ENCODE measurements at places on chromosomes 11 and 22. TPM values are rescaled to one million over a fixed set of nuclear protein-coding genes. Genes with fewer than 3 reads are reported as not detected.
A peak's percentile ranks its signal among the peaks of the same experiment; 100 is the strongest.

GRCh38 chr11:71563406-71563805 lies 2.0 kb upstream of the KRTAP5-10 start:
- DNase-seq: peak; percentile 51

CALCB gene
- 0.22 TPM for total RNA-seq

DNA sequence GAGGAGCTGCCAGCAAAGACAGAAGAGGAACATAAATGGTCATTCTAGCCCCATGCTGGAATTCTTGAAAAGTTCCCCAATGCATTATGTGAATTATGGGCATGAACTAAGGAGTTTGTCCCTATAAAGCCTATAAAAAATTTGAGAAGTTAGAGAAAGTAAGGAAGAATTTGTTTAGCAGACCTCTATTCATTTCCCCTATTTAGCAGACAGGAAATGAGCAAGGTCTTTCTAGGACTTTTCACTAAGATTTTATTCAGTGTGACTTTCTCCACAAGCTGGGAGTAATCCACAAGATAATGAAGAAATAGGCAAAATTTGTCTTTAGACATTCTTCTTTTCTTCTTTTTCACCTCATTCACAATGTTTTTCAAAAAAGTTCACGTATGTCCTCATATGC lies 20.0 kb downstream of the PRRG4 start:
- no peak for DNase-seq

DNA sequence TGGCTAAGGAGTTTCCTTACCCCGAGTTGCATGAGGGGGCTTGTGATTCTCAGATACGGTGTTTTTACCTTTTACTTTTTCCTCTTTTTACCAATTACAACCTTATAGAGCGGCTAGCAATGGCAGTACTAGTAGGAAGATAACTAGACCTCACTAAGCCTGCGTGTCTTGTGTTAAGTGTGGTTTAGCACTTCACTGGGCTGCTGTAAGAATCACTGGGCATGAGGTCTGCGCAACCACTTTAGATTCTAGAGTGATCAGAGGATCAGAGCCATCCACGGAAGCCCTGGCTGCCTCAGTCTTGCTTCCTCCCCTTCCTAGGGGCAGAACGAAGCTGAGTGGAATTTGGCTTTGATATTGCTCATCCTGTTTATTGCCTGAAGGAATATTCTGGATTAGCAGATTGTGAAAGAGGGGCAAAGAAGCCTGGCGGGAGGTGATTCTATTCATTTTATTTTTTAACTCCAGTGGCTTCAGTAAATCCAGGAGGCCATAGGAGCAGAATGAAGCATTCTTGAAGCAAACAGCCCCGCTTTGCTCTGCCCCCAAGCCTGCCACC lies 88.5 kb downstream of the GRAMD1B start:
- DNase-seq: no peak

DNA sequence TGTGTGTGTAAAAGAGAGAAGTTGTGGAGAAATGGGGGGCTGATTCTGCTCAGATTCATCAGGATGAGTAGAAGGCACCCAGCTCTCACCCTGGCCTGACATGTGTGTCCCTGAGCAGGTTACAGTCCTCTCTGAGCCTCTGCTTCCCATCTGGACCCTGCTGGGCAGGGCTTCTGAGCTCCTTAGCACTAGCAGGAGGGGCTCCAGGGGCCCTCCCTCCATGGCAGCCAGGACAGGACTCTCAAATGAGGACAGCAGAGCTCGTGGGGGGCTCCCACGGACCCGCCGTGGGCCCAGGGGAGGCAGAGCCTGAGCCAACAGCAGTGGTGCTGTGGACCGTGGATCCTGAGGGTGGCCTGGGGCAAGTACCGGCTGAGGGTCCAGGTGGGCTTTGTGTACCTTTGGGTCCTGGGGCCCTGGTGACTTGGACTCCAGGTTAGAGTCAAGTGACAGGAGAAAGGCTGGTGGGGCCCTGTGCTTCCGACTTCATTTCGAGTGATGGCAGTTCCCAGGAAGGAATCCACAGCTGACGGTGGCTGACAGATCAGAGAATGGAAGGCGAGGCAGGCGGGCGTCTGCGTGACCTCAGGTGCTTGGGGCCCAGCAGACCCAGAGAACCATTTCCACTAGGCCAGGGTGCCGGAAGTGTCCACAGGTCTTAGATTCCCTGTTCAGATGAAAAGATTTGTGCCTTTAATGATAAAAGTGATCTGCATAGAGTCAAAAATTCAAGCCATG lies 21.9 kb downstream of the NEAT1 start:
- DNase-seq: no peak

DNA sequence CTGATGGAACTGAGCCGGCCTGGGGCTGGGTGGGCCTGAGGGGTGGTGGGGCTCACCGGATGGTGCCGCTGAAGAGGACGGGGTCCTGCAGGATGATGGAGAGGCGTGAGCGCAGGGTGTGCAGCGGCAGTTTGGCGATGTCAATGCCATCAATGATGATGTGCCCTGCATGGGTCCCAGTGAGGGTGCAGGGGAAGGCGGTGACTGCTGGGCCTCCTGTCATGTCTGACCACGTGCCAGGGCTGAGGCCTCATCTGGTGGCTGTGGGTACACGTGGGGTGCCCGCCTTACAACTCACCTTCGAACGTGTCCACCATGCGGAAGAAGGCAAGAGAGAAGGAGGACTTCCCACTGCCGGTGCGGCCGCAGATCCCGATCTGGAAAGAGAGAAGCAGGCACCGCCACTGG lies 7.1 kb upstream of the KCNJ11 start:
- no peak for DNase-seq

GRCh38 chr11:82858556-82859091 lies 41.6 kb downstream of the PRCP start:
- no peak for DNase-seq

DNA sequence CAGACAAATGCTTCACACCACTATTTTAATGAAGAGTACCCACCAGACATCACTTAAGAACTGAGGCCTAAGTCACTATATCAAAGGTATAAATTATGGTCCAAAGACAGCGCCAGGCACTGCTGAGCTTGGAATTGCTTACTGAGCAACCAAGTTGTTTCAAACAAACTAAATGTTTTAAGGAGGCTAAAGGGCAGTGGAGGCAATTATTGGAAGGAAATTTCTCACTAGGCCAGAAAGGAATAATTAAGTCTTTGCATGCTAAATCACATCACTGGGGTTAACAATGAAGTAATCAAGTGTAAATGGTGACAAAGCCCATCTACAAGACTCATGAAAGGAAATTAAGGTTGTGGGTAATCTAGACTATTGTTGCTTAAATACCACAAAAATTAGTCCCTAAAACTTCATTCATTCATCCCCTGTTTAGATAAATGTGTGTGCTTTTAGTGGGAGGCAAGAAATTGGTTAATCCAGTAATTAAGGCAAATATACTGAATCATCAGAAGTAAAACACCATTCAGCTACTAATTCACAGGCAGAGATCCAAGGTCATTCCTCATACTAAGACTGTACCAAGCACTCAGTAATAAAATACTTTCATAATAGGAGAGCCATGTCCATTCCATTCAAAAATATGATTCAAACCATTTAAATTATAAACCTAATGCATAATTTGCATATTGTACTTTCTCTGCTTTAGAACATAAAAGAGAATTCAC lies 21.2 kb downstream of the LGR4 start:
- no peak for DNase-seq

PARVA gene
- 18.4 TPM for total RNA-seq

RBFOX2 gene
- total RNA-seq: 83.9 TPM

DNA sequence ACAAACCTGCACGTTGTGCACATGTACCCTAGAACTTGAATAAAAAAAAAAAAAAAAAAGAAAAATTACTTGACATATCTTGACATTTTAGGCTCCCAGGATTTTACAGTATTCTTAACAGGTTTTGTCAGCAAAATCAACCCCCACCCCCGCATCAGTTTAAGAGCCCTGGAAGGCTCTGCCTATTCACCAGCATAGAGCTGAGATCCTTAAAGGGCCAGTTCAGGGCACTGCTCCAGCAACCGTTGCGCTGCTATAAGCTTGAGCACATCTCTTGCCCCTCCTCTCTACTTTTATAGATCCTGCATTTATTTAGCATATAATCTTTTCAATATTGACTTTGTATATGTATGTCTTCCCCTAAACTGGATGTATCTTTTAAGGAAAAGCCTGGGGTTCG lies 697 bp upstream of the PAFAH1B2 start:
- DNase-seq: no peak

- DNase-seq: no peak
Observed at GRCh38 chr11:79940974-79941735, 500.3 kb upstream of the TENM4 start.

LDLRAD3 gene
- total RNA-seq: 19.0 TPM

DNA sequence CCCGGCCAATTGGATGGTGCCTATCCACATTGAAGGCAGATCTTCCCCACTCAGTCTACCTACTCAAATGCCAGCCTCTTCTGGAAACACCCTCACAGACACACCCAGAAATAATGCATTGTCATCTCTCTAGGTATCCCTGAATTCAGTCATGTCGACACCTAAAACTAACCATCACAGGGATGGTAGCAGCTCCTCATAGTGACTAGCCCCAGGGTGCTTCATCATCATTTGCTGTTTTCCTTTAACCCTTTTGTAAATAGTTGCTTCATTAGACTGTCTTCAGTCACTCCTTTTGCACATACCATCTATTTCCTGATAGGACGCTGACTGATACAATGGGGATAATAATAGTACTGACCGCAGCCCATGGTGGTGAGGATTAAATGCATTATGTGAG lies 18.8 kb upstream of the AMOTL1 start:
- no peak for DNase-seq

- DNase-seq: no peak
Observed at GRCh38 chr11:102469196-102469821, 16.7 kb upstream of the TMEM123 start.

GRCh38 chr11:118914178-118914918 lies 11.4 kb downstream of the BCL9L start:
- no peak for DNase-seq

DNA sequence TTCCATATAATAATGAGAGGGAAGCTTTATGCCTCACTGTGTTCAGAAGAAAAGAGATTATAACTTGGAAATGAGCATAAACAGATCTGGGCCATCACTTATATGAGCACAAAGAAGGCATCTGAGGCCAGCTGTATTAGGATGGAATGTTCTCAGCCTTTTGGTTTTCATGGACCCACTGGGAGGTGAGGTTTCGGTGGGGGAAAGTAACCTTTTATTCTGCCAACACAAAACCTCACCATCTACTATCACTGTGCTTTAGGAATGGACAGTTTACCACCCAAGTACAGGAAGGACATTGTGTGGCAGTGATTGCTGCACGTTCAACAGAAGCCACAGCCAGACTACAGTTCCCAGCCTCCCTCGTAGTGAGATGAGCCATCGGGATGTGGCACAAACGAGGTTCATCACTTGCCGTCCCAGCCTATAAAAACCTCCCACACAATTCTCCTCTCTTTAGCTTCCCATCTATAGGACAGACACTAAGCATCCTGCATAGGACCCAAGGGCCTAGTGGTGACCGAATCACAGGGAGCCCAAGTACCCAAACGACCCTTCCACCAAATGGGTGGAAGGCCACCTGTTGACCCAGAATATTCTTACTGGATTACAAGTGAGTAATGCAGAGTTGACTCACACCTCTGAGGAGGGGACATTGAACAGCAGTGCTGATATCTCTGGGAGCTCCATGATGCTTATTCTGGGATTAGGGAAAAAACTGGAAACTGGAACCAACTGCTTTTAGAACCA lies 121.5 kb upstream of the RAG2 start:
- no peak for DNase-seq

PHOX2A gene
- not detected for total RNA-seq

- no peak for DNase-seq
Observed at GRCh38 chr11:18890615-18891014, 48.6 kb downstream of the MRGPRX1 start.

- no peak for DNase-seq
Observed at GRCh38 chr22:36366291-36366708, 21.5 kb downstream of the MYH9 start.

CALCA gene
- not detected for total RNA-seq

KCNJ1 gene
- 0.15 TPM for total RNA-seq

SLC22A8 gene
- not detected for total RNA-seq

GRCh38 chr11:72665911-72666472 lies 8.2 kb downstream of the PDE2A start:
- no peak for DNase-seq

GRCh38 chr11:68261006-68261405 lies 10.8 kb downstream of the C11orf24 start:
- no peak for DNase-seq

DNA sequence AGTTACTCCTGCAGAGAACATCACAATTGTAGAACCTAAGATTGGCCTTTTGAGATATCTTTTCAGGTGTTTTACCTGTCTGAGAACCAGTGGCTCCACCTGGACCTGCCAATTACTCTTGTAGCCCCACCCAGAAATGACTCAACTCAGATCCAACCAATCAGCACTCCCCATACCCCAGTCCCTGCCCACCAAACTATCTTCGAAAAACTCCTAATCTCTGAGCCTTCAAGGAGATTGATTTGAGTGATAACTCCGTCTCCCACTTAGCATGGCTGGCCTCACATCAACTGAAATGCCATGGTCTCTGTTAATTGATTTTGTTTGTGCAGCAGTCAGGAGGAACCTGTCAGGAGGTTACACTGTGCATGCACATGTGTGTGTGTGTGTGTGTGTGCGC lies 103.6 kb downstream of the MTNR1B start:
- no peak for DNase-seq

DNA sequence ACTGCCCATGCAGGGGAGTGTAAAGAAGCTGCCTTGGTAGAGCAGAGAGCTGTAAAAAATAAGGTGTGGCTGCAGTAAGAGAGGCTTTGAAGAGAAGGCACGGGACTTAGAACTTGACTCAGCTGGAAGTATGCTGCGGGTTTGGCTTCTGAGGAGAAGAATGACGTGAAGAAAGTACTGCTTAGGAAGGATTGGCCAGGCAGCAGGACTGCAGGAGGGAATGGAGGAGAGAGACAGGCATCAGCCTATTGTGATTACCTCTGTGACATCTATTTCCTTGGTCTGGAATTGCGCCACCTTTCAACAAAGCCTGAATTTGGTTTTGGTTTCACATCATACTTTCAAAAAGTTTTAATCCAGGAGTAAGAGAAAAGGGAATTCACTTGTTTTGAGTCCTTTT lies 22.5 kb downstream of the PRRG4 start:
- DNase-seq: no peak

OR52A1 gene
- total RNA-seq: not detected

DNA sequence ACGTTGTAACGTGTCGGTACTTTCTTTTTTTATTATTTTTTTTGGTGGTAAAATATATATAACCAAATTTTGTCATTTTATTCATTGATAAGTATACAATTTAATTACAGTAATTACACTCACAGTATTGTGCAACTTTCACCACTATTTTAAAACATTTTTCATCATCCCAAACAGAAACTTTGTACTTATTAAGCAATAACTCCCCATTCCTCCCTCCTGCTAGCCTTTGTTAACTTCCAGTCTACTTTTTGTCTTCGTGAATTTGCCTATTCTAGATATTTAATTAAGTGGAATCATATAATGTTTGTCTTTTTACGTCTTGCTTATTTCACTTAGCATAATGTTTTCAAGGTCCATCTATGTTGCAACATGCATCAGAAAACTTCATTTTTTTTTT lies 58.5 kb downstream of the STIM1 start:
- DNase-seq: no peak
